Cardiac fibroblast (primary cell): ENCODE measurements at places on chromosomes 12 and 14.

DNA sequence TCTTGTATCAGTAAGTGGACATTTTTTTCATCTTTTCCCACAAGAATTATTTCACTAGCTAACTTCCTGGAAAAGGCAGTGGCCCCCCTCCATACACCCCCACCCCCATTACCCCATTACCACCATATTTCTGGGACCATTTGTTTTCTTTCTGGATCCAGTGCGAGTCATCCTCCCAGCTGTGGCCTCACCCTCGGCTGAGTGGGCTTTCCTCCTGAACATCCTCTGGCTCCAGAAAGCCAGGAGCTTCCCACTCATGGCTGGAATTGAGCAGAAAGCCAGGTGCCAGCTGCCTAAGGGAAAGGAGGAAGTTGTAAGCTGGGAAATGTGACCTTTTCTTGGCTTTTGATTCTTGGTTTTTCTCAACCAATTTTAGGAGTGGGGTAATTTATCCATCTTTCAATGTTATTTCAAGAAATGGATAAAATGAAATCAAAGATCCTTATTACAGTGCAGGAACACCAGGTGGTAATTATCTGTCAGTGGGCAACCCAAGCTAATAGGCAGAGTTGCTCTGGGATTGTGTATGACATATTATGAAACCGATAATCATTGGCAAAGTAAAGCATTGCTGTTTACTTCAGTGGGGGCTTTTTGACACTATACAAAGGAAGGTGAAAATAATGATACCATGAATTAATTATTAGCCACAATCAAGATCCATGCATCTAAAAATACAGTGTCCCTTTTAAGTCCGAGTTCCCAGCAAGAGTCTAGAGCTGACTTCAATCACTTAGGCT is 124.6 kb downstream of the KICS2 start:
- peak; percentile 41 for DNase-seq

DNA sequence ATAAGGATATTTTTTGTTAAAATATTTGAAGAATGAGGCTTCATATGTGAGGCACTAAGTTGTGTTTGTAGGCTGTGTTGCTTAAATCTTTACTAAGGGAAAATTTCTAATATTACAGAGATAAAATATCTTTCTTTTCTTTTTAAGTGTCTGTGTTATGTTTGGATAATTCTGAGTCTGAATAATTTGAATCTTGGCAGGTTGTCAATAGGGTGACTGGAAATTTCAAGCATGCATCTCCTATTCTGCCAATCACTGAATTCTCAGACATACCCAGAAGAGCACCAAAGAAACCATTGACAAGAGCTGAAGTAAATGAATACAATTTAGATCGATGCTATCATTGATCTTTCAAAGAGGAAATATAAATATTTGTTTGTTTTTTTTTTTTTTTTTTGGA is 29.4 kb downstream of the TMPO start:
- peak; percentile 37 for DNase-seq

- DNase-seq, result no peak
Measured at GRCh38 chr12:132163041-132163910, 19.0 kb downstream of the NOC4L start.

DNA sequence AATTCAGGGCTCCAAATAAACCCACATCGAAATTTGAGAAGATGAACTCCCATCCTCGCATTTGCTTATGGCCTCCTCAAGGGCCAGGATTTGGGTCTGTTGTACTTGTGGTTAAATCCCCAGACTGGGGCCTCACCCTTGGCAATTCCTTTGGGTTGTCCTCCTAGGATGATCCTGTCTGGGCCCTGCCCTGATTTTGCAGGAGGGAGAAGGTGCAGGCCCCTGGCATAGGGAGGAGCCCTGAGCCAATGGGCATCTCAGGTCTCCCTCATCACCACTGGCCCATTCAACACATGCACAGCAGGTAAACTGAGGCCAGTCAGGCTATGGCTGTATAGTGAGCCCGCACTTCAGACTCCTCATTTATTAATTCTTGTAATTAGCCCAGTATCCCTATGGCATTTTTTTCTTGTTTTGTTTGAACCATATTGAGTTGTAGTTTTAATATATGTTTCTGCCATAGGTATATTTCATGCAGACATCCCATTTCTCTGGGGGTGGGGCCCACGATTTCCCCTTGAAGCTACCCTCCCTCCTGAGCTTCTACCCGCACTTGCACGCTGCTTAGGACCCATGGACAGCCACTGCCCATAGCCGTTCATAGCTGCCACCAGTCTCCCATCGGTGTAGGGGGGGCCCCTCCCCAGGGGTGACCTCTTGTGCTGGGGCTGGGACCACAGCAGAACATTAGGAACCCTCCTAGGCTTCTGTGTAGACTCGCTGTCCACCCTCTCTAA is 67.1 kb upstream of the DDX11 start:
- DNase-seq, result no peak

DNA sequence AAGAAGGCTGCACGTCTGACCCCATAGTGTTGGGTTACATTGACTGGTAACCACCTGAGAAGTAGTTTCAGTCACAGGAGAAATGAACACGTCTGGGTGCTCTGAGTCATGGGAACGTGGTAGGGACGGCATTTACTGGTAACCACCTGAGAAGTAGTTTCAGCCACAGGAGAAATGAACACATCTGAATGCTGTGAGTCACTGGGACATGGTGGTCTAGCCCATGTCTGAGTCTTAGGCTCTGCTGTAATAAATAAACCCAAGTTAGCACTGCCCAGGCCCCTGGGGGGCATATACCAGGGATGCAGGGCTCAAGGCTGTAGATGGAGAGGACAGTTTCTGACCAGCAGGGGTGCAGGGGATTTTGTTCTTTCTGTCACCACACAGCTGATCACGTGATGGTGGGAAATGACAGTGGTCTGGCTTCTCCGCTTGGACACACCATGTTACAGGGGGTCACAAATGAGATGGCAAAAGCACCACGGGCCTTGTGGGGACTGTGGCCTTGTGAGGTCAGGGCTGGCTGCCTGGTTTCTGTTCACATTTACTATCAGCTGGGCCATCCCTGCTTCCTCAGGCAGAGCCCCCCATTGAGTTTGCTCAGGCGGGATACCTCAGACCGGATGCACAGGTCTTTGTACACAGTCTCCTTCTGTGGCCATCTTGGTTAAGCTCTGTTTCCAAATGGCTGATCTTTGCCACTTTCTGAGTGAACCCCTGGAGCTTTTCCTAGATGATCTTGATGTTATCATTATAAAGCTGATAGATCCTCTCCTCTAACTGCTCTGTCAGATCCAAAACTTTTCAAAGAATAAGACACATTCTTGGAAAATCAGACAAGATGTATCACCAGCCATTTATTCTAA is 9.8 kb upstream of the C12orf42 start:
- no peak for DNase-seq

DNA sequence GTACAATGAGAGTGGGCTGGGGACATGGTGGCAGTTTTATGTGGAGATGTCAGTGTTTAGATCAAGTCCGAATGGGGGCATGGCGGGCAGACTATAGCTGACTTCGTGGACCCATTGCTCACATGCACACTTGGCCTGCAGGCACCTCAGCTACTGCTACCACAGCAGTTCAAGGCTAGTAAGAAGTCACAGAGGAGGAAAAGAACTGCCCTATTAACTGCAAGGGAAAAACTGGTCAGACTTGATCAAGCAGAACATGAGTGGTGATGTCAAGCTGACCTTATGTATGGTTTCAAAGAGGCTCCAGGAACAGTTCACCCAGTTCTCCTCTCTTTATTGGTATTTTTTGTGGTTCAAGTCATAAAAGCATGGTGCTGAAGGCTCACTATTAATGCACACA is 30.2 kb upstream of the FRS2 start:
- no peak for DNase-seq

DNA sequence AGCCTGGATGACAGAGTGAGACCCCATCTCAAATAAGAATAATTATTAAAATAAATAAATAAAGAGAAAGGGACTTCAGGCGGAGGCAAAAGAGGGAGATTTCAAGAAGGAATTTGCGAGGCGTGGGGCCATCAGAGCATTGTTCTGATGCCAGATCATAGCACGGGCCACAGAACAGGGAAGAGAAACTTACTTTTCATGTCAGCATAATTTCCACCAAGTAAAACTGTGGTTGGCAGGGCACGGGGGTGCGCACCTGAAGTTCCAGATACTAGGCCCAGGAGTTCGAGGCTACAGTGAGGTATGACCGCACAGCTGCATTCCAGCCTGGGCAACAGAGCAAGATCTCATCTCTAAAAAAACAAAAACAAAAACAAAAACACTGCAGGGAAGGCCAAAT is 11.0 kb upstream of the PLBD1 start:
- no peak for DNase-seq
